ENCODE measurements at places on chromosomes 13 and 19.

- no peak for DNase-seq
These were observed 724.4 kb upstream of the SLITRK5 start for GRCh38 chr13:86946734-86947133.

DNA sequence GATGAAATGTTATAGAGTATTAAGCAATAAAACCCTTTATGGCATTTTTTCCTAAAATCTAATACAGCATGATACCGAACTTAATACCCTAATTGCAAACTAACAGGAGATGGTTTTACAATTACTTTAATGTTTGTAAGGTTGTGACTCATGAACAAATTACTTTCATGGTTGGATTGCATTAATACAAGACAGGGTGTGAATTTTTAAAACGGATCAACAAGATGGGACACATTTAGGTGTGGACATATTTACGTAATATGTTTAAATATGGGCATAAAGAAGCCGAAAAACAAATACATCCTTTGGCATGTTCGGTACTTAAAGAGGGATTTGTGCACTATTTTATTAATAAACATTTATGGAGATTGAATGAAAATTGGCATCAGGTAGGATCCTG is 168.3 kb upstream of the SPRY2 start:
- DNase-seq: no peak

- no peak for DNase-seq
These were observed 47.9 kb upstream of the EPHX3 start for GRCh38 chr19:15280048-15280725.

DNA sequence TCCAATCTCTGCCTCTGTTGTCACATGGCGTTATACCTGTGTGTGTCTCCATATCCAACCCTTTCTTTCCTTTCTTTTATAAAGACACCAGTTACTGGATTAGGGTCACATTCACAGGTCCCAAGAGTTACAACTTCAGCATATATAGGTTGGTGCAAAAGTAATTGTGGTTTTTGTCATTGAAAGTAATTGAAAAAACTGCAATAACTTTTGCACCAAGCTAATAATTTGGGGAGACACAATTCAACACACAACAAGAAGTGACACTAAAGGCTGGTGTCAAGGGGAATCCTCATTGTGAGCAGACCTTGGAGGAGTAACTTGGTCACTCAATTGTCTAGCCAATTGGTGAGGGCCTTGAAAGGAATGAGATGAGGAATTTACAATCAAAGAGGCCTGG is 1366.1 kb downstream of the PCDH9 start:
- no peak for DNase-seq

DNA sequence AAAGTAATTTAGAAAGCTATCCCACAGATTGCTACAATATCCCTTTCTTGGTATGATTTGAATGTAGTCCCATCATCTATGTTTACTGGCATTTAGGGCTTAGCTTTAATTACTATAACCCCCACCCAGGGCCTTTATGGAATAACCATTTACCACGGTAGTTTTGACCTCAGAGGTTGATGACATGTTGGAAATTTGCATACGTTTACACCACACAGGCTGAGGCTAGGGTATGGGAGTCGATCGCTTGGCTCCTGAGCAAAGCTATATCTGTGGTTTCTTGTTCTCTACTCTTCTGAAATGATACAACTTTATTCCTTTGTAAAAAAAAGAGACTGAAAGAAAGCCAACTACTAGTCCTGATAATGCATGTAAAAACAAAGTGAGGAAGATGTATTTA is 28.2 kb upstream of the RFC3 start:
- no peak for DNase-seq

- DNase-seq: no peak
These were observed at the start of gene IL12RB1 for GRCh38 chr19:18086590-18087138. Gene IL12RB1 (minus strand): TSS chr19:18086934. CDS start chr19:18086823, 111 bp downstream.

DNA sequence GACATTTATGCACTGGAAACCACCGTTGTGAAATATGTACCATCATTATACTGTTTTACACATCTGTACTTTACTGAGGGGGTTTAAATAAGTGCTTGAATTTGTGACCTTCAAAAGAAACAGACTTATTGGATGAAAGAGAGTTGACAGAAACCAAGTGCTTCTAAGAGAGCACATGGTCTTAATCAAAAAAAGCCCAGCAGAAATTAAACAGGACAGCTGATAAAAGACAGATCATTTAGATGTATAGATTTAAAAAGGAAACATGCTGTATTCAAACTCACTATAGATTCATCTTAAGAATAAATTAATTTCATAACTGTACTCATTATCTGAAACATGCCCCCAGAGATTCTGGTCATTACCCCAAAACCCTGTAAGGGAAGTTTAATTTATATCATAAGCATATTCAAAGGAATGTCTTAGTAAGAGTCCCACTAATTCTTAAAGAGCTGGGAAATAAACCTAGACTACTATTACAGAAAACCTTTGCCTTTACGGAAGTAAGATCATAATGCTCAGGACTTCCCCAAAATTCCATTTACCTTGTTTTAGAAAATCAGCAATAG is 421.8 kb downstream of the DCT start:
- DNase-seq: no peak

DNA sequence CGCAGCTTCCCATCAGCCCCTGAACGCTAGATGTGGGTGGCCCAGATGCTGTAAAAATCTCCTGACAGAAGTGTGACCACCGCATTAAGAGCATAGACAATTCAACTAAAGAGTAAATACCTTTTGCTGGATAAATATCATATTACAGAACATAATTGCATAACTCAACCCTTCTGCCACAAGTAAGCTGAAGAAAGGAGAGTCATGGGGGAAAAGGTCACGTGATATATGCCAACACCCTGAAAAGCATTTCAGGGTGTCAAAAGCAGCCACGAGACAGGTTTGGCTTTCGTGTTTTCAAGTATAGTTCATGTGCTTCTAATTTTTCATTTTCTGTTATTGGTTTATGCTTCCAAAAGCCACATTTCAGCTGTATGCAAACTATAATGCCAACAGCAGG is 71.3 kb downstream of the LHFPL6 start:
- no peak for DNase-seq

DNA sequence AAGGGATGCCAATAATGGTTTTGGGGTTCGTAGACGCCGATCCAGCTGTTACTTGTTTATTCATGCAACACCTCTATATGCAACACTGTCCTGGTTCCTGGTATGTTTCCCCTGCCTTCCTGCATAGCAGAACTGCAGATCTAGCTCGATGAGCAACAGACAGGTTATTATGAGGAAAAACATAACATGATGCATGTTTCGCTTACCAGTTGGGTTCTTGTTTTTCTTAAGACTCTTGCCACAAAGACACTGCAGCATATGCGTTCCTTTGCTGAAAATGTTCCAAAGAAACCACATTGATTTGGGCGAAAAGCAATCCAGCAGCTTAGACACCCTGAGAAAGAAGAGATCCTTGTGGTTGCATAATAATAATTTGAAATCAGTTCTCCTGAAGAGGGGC is 583 bp downstream of the FGF14 start:
- no peak for DNase-seq

DNA sequence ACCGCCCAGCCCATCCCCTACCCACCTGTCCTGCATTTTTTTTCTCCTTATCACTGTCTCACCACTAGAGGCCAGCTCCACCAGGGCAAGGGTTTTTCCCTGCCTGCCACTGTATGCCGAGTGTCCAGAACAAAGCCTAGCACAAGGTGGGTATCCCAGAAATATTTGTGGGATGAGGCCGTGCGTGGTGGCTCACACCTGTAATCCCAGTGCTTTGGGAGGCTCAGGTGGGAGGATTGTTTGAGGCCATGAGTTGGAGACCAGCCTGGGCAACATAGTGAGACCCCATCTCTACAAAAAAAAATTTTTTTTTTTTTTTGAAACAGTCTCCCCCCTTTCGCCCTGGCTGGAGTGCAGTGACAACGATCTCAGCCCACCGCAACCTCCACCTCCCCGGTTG is 2.9 kb upstream of the MRI1 start:
- DNase-seq: no peak

DNA sequence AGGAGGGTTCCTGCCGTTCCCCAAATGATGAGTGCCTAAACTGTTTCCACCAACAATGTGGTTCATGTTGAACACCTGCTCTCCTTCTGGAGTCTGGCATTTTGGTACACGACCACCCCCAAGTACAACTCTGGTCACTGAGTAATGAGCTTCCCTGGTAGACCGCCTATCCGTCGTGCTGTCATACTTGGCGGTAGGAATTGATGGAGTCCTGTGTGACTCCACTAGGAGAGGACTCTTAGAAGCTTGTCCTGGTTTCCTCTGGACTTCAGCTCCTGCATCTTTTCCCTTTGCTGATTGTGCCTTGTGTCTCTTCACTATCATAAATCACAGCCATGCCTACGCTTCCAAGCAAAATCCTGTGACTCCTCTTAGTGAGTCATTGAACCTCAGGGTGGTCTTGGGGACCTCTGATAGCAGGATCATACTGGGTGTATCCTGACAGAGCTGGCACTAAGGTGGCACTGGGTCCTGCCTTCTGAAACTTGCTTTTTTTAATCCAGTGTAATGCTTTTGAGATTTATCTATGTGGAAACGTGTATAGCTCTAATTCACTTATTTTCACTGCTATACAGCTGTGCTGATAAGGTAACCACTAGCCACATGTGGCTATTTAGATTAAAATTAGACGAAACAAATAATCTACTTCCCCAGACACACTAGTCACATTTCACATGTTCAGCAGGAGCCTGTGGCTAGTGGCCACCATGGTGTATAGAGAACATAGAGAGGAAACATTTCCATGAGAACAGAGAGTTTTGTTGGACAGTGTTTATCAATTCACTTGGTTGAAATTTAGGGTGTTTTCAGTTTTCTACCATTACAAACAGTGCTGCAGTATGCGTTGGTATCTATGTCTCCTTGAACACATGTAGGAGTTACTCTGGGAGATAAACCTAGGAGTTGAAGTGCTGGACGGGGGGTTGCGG is 6.1 kb upstream of the ASF1B start:
- no peak for DNase-seq

DNA sequence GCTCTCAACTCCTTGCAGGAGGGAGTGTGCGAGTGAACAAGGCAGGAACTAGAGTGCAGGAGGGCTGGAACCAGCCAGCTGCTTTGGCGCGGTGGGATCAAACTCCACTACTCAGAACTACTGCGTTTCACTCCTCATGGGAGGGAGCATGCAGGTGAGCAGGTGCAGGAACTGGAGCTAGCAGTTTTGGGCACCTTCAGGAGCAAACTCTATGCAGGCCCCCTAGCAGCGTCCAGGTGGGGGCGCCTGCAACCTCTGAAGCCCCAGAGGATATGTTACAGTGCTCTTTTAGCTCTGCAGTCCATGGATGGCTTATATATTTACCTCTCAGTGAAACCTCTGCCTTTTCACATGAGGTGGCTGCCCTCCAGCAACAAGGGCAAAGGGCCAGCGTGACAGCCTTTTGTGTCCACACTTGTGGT is 1303.4 kb downstream of the PCDH9 start:
- DNase-seq: no peak

DNA sequence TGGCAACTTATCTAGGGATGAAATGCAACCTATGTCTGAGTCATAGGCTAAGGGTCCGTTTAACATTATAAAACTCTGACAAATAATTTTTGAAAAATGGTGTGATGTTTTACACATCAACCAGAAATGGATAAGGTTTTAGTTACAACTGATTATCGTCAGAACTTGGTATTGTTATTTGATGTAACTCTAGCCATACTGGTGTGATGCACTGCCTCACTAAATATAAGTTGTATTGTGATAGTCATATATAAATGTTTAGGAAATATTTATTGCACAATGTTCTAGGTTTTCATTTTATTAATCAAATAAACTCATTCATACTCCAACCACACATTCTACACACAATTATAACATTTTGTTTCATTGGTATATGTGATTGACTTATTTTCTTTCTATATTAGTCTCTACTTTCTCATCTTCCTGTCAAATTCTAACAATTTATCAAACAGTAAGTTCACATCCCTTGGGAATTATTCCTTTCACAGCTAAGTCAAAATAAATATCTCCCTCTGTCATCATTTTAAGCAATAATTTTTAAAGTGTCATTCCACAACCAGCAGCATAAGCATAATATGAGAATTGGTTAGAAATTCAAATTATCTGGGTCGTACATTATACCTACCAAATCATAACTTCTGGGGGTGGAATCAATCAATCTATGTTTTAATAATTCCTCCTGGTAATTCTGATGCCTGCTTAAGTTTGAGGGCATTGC is 873.9 kb downstream of the SLITRK1 start:
- no peak for DNase-seq

- no peak for DNase-seq
These were observed 44.5 kb downstream of the RUBCNL start for GRCh38 chr13:46342538-46342937.

DNA sequence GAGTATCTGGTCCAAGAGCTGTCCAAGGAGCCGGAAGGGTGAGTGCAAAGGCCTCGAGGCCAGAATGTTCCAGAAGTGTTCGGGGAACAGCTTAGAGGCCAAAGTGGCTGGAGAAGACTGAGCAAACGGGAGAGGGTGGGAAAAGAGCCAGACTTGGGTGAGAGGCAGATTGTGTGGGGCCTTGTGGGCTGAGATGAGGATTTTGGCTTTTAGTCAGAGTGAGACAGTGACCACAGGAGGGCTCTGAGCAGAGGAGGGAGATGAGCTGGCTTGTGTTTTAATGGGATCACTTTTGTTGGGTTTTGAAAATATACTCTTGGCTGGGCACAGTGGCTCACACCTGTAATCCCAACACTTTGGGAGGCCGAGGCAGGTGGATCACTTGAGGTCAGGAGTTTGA is 5.6 kb downstream of the NANOS2 start:
- no peak for DNase-seq

GRCh38 chr19:18058208-18059009 is 28.3 kb downstream of the IL12RB1 start:
- DNase-seq: no peak

- no peak for DNase-seq
These were observed 368.3 kb downstream of the IRS2 start for GRCh38 chr13:109418111-109418510.

DNA sequence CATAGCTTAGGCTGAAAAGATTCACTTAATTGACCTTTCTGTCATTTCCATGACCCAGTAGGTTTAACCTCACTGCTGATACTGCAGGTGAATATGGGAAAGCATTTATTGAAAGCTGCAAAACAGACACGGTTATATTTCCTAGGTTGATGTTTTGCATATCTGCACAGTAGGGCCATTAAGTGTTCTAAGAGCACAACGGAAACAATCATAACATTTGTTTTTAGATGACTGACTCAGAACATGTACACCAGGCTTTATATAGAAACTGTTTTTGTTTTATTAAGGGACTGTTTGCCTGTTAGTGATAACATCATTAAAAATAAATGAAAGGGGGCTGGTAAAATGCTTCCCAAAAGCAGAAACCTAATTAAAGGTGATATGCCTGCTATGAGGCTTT is 367.8 kb downstream of the DACH1 start:
- DNase-seq: no peak

GRCh38 chr13:75871059-75871458 is 234.9 kb downstream of the LMO7 start:
- no peak for DNase-seq

- no peak for DNase-seq
These were observed 16.3 kb upstream of the RNASEH2B start for GRCh38 chr13:50893211-50893852.

- no peak for DNase-seq
These were observed 9.6 kb upstream of the IZUMO2 start for GRCh38 chr19:50172726-50173125.

- DNase-seq: no peak
These were observed 5.0 kb upstream of the PTGER1 start for GRCh38 chr19:14479975-14480699.

GRCh38 chr19:56508290-56508778 is 679 bp downstream of the ZNF471 start:
- DNase-seq: no peak
